Activated CD4-positive, alpha-beta memory T cell treated with anti-CD3 and anti-CD28 coated beads for 36 hours (primary cell): ENCODE measurements at places on chromosomes 1 and 21. TPM values are rescaled to one million over a fixed set of nuclear protein-coding genes. Genes with fewer than 3 reads are reported as not detected.

The AGBL4 gene
- not detected for total RNA-seq

The RGS8 gene
- 0.05 TPM for total RNA-seq

The NBPF12 gene
- total RNA-seq, result 7.8 TPM

GRCh38 chr1:182649041-182649440, 35.3 kb downstream of the RGS8 start:
- H3K27me3 ChIP-seq, result no peaks in the 10 kb centered on the region
- H3K36me3 ChIP-seq, result no peaks in the 10 kb centered on the region
- peaks cover 6% of the 10 kb centered on the region for H3K4me1 ChIP-seq
- H3K27ac ChIP-seq, result no peak overlapping the region

- no peaks in the 10 kb centered on the region for H3K36me3 ChIP-seq
- DNase-seq, result no peak
- H3K27me3 ChIP-seq, result no peaks in the 10 kb centered on the region
- H3K27ac ChIP-seq, result no peak overlapping the region
- H3K4me3 ChIP-seq, result no peak overlapping the region
- no peaks in the 10 kb centered on the region for H3K4me1 ChIP-seq
Measured at GRCh38 chr1:96513136-96513535, 208.4 kb upstream of the PTBP2 start.

DNA sequence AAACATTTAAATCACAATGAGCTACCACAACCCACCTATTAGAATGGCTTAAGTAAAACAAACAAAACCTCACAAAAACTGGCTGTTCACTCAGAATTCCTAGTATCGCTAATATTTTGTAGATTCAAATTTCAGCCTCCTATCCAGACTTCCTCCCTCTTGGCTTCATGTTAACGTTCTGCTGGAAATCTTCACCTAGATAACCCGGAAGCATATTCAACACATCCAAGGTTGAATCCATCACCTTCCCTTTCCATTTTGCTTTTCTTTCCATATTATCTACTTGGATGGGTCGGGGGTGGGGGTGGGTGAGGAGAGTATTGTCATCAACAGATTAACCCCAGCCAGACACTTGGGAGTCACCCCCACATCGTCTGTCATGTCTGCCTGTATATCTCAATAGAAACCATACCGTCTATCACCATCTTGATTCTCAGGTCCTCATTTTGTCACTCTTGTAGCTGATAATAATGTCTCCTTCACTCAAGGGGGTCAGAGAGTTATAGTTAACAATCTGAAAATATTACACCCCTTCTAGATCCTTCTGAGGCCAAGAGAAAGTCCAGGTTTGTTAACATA, 1.7 kb upstream of the DPH5 start:
- H3K4me3 ChIP-seq, result peak overlapping the region; percentile 27
- H3K27ac ChIP-seq, result no peak overlapping the region
- no peak for DNase-seq
- peaks cover 52% of the 10 kb centered on the region for H3K4me1 ChIP-seq
- H3K27me3 ChIP-seq, result no peaks in the 10 kb centered on the region

DNA sequence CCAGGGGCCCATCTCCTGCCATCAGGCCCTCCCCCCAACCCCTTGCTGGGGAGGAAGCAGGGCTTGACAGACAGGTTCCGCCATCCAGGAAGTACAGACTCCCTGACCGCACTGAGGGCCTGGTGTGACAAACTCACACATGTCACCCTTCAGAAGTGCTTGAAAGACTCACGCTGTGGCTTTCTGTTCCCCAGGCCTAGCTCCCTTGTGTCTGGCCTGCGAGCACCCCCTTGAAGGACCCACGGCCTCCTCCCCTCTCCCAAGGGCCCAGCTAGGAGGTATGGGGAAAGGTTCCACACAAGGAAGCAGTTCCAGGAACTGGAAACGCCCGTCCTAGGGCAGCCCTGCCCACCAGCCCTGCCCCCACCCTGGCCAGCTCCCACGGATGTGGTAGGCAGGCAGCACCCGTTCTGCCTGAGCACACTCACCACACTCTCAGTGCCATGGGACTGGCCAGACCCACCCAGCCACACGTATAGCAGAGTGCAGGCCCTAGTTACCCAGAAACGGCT, 26.7 kb downstream of the SLC2A1 start:
- no peaks in the 10 kb centered on the region for H3K27me3 ChIP-seq
- peaks cover 70% of the 10 kb centered on the region for H3K4me1 ChIP-seq
- peaks cover 62% of the 10 kb centered on the region for H3K36me3 ChIP-seq
- H3K27ac ChIP-seq, result peak overlapping the region; percentile 98
- DNase-seq, result peak; percentile 88

DNA sequence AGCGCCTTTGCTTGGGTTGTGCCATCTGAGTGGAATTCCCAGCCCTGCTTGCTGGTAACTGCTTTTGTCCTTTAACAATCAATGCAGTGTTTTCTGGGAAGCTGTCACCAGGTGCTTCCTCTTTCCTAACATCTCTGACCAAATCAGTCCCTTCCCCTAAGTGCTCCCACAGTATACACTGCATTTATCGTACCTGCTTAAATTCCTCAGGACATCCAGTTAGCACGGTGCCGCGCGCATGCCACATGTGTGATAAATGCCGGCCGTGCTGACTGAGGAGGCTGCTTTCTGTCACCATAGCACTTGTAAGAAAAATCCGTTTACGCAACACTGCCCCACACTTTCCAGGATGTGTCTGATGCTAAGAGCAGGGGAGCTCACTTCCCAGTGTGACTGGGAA, 115.4 kb downstream of the BCAR3 start:
- H3K4me1 ChIP-seq, result no peaks in the 10 kb centered on the region
- H3K27ac ChIP-seq, result no peak overlapping the region
- H3K36me3 ChIP-seq, result no peaks in the 10 kb centered on the region
- H3K4me3 ChIP-seq, result no peak overlapping the region
- H3K27me3 ChIP-seq, result no peaks in the 10 kb centered on the region
- DNase-seq, result no peak

DNA sequence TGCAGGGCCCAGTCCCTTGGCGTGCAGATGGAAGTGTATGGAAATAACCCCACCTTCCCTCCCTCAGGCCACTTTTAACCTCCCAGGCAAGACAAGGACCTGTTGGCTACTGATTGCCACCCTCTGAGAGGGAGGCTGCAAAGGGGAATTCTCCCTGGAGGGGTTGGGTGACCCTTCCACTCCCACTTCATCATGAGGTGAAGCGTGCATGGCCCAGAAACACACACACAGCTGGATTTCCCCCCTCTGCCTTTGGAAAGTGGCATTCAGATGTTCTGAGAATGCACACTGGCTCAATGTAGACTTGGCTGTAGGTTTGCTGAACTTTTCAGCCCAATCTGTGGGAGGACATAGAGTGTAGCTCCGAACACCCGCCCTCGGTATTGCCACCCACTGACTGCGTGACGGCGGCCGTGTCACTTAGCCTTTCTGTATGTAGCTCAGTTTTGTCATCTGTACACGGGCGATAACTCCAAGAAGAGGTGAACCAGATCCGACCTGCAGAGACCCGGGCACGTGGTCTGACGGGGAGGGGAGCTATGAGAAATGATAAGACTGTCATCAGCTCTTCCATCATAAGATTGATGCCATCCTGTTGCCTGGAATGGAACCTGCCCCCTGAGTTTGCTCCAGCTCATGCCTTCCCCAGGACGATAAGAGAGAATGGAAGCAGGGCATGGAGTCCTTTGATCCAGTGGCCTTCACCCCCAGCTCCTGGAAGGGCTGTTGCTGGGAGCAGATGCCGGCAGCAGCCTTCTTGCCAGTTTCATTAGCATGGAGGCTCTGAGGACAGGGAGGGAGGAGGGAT, 19.3 kb downstream of the MIIP start:
- no peaks in the 10 kb centered on the region for H3K27me3 ChIP-seq
- no peak overlapping the region for H3K27ac ChIP-seq
- no peaks in the 10 kb centered on the region for H3K36me3 ChIP-seq
- peaks cover 29% of the 10 kb centered on the region for H3K4me1 ChIP-seq

GRCh38 chr1:15509586-15509985, 14.4 kb downstream of the CASP9 start:
- peaks cover 4% of the 10 kb centered on the region for H3K36me3 ChIP-seq
- no peak overlapping the region for H3K27ac ChIP-seq
- no peak for DNase-seq

DNA sequence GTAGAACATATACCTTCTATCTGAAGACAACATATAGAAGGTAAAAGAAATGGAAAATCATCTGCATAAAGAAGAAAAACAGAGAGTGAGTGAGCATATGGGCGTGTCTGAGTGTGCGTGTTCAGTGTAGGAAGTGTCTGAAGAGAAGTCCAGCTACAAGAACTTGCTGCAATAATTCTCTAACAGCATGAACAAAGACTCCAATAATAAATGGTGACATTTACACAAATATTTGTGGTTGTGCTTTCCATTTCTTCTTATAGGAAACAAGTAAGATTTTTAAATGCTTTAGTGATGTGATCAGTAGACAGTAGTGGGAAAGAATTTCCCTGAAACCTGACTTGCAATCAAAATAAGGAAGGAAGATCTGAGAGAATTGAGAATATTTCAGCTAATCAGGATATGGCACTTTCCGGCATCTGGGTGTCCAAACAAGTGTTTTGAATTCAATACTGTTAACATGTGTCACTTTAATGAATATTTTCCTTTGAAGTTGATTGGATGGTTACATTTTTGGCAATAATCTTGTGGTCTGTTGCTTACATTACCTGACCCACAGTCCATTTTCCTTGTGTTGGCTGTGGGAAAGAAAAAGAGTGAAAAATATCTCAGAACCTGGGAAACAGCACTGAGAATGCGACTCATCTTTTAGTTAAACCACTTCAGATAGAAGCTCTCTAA, 154.0 kb downstream of the TGFB2 start:
- no peaks in the 10 kb centered on the region for H3K36me3 ChIP-seq
- no peak overlapping the region for H3K27ac ChIP-seq
- no peaks in the 10 kb centered on the region for H3K4me1 ChIP-seq
- H3K4me3 ChIP-seq, result no peak overlapping the region
- no peak for DNase-seq
- H3K27me3 ChIP-seq, result peaks cover 10% of the 10 kb centered on the region

DNA sequence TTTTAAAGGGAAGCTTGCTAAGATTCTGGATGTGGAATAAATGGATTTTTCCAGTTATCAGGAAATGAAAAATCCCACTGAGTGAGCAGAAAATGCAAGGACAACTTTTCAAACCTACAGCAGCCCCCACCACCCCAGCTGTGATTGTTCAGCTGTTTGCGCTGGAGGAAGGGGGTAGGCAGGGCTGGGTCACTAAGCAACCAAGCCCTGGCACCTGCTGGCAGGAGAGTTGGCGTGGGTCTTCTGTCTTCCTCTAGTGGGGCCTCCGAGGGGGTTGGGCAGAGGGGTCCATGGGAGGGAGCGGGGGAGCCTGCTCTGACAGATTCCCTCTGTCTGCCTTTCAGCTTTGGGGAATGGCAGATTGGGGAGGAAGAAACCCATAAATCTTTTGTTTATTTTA, 45.3 kb downstream of the EIF2D start:
- H3K27me3 ChIP-seq, result no peaks in the 10 kb centered on the region
- H3K36me3 ChIP-seq, result peaks cover 92% of the 10 kb centered on the region
- peaks cover 97% of the 10 kb centered on the region for H3K4me1 ChIP-seq
- H3K4me3 ChIP-seq, result peak overlapping the region; percentile 72
- peak overlapping the region; percentile 99 for H3K27ac ChIP-seq
- no peak for DNase-seq

DNA sequence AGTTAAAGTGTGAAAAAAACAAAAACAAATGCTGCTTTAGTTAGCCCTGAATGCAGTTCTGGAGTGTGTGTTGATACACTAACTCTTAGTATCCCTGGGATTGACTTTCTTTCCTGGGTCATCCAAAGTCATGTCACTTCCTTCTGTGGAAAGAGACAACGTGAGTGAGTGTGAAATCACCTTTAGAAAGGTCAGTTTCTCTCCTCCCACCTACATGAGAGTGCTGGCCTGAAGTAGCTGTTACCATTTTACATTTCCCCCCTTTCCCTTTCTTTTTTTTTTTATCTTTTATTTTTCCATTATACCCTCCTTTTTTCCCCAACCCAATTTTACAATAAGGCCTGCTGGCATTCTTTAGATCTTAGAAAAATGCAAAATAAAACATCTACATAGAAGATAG, 55.2 kb downstream of the CENPF start:
- no peaks in the 10 kb centered on the region for H3K4me1 ChIP-seq
- no peak overlapping the region for H3K4me3 ChIP-seq
- peaks cover 57% of the 10 kb centered on the region for H3K36me3 ChIP-seq
- no peak overlapping the region for H3K27ac ChIP-seq
- DNase-seq, result no peak
- no peaks in the 10 kb centered on the region for H3K27me3 ChIP-seq

GRCh38 chr1:92362970-92363369, 64.1 kb downstream of the RPAP2 start:
- no peak overlapping the region for H3K4me3 ChIP-seq
- no peaks in the 10 kb centered on the region for H3K27me3 ChIP-seq
- H3K27ac ChIP-seq, result no peak overlapping the region
- DNase-seq, result no peak
- H3K36me3 ChIP-seq, result peaks cover 18% of the 10 kb centered on the region

DNA sequence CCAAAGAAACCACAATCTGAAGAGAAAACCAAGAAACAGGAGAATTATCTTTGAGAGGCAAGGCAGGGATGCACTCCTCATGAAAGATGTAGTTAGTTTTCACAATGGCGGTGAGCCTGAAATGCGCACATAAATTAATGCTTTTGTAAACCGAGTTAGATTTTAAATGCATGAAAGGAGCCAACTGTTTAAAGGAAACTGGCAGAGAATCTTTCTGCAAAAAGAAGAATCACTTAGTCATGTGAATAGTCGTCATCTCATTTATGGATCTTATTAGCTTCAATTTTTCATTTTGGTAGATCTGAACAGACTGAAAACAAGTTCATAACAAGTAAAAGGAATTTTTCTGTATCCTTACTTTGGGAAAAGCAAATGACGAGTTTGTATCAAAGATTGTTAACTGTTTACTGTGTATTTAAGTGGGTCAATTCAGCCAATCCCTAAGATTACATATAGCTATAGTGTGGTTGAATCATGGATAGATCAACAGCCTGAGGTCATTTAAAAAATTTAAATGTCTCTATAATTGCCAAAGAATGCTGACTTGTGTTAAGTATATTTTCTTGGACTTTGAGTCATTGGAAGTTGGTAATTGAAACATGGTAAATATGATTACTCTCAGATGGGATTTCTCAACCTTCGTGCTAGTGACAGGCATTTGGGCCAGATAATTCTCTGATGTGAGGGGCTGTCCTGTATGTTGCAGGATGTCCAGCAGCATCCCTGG, 226.6 kb upstream of the KAZN start:
- H3K27me3 ChIP-seq, result peaks cover 8% of the 10 kb centered on the region
- H3K4me3 ChIP-seq, result no peak overlapping the region
- DNase-seq, result no peak
- no peak overlapping the region for H3K27ac ChIP-seq
- H3K4me1 ChIP-seq, result no peaks in the 10 kb centered on the region
- H3K36me3 ChIP-seq, result no peaks in the 10 kb centered on the region

GRCh38 chr1:7253118-7253480, 467.8 kb downstream of the CAMTA1 start:
- no peaks in the 10 kb centered on the region for H3K4me1 ChIP-seq
- peaks cover 9% of the 10 kb centered on the region for H3K27me3 ChIP-seq
- H3K36me3 ChIP-seq, result no peaks in the 10 kb centered on the region
- no peak overlapping the region for H3K27ac ChIP-seq
